Stimulated activated CD4-positive, alpha-beta T cell treated with anti-CD3 and anti-CD28 coated beads, Interleukin-1b, Interleukin-23, amount 100 ng/mL, for 24 hours (primary cell): ENCODE measurements at places on chromosomes 5 and 9.

- DNase-seq: no peak
These were observed 2.8 kb upstream of the PARP8 start for GRCh38 chr5:50663636-50664035.

DNA sequence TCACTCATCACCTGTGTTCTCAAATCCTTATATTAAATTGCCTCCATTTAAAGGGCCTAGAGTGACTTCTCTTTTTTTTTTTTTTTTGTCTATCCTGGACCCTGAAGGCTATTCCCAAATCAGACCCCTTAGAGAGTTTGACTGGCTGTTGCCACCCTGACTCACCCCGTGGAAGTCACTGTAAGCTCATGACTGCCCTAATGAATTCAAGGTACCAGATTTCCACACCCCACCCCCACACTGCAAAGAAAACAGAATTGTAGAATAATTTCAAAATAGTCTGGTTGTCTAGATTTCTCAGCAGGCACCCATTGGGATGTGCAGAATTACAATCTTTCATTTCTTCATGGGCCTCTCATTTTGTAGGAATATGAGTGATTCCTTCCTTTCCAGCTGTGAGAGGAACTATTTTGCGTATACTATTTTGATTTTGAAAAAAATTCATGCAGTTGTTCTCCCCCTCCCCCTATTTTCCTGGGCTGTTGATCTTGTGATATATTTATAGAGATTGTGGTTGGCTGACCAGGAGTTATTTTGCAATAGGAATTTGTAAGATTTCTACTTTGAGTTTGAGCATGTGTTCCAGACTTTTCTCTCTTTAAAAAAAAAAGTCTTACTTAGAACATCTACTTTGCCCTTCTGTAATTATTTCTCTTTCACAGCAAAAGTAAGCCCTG, 79.1 kb downstream of the ZNF618 start:
- DNase-seq: no peak

DNA sequence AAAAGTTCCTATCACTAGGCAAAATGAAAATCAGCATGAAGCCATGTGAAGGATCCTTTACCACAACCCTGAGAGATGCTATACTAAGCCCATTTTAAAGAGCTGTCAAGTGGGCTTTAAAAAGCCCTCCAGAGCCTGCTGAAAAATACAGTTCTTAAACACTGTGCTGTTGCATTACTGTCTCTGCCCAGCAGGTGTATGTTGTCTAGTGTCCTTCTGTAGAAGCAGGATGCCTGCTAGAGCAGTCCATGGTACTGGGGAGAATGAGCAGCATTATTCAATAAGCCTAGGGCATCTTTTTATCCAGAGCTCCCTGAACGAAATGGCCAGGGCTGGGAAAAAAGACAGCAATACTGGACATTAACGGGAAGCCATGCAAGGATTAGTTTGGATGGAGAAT, 126.2 kb upstream of the PLCXD3 start:
- no peak for DNase-seq

- no peak for DNase-seq
These were observed 11.0 kb downstream of the AKNA start for GRCh38 chr9:114376586-114377445.

DNA sequence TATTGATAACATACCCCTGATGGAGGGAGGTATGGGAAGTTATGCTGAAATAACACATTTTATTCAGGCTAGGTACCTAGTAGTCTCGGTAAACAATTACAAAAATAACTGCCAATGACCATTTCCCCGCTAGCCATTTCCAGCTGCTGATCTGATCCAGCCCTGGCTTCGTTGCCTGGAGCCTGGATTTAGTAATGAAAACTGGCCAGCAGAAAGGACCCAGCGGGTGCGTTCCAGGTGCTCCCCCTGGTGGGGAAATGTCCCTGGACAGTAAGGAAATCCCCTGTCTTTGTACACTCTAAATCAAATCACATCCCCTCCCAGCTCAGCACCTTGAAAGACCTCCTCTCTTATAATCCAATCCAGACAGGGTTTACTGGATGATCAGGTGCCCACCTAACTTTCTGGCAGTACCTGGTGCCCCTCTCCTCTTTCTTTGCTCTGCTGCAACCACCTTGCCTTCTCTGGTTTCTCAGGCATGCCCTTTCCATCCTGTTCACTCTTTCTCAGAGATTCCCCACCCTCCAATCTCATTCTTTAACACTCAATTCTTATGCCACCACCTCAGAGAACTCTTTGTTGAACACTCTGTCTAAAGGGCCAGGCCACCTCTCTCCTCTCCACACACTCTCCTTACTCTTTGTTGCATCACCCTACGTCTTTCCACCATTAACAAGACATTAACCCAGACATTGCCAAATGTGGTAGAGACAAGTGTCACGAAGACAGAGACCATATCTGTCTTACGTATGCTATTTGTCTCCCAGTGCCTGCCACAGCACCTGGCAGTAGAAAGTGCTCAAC, 50.1 kb upstream of the SMAD5 start:
- peak; percentile 37 for DNase-seq

DNA sequence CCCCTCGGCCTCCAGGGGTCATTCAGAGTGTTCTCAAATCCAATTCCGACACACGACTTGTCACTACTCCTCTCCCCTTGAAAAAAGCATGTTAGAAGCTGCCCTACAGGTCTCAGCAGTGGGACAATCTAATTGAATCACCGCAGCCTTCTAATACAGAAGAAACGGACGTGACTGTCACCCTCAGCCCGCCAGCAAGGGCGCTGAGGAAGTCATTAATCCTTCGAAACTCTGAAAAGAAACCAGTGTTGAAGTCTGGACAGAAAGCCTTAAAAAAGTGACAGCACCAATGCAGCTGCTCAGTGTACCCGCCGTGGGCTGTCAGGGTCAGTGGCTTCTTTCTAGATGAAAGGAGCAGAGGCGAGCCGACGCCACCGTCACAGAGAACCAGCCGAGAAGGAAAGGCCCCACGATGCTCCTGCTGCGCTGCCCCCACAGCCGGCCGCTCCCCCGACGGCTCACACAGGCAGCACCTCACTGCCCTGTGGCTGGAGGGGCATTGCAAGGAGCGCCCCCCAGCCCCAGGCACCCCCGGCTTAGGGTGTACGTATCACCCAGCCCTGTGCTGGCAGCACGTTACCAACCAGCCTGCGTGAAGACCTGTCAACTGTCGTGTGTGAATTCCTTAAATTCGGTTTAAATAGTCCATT, 5.7 kb downstream of the BRD3OS start:
- DNase-seq: no peak

- DNase-seq: no peak
These were observed 226.2 kb downstream of the CACNA1B start for GRCh38 chr9:138103849-138104206.

GRCh38 chr5:1819458-1819857, 18.3 kb downstream of the NDUFS6 start:
- DNase-seq: no peak

GRCh38 chr5:139543423-139543991, 17.6 kb upstream of the UBE2D2 start:
- DNase-seq: no peak

DNA sequence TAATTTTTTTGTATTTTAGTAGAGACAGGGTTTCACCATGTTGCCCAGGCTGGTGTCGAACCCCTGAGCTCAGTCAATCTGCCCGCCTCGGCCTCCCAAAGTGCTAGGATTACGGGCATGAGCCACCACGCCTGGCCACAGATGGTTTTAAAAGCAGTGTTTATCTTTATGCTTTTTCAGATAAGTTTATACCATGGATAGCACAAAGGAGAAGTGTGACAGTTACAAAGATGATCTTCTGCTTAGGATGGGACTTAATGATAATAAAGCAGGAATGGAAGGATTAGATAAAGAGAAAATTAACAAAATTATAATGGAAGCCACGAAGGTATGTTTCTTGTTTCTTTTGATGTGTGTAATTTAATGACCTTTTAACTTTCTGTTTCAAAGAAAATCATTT, 35.1 kb downstream of the POLK start:
- DNase-seq: no peak

- no peak for DNase-seq
These were observed 174.4 kb downstream of the CARTPT start for GRCh38 chr5:71893451-71893850.
